ENCODE measurements at places on chromosomes 1 and 21. TPM values are rescaled to one million over a fixed set of nuclear protein-coding genes. Genes with fewer than 3 reads are reported as not detected.

PRCC gene
- total RNA-seq, result 21.4 TPM

PCBP3 gene
- 4.8 TPM for total RNA-seq

TYW3 gene
- total RNA-seq, result 12.5 TPM

ASCL5 gene
- total RNA-seq, result not detected

HRNR gene
- total RNA-seq, result 2.2 TPM

KRTAP26-1 gene
- total RNA-seq, result not detected

GRCh38 chr1:213899413-213899812 is 88.4 kb upstream of the PROX1 start:
- no peak for DNase-seq

- no peak for DNase-seq
These were observed 25.1 kb downstream of the C1orf116 start for GRCh38 chr1:207007352-207008033.

- DNase-seq, result no peak
These were observed 784.5 kb downstream of the USP25 start for GRCh38 chr21:16514316-16514715.

- DNase-seq, result no peak
These were observed 5.6 kb downstream of the DDI2 start for GRCh38 chr1:15622712-15623373.

DNA sequence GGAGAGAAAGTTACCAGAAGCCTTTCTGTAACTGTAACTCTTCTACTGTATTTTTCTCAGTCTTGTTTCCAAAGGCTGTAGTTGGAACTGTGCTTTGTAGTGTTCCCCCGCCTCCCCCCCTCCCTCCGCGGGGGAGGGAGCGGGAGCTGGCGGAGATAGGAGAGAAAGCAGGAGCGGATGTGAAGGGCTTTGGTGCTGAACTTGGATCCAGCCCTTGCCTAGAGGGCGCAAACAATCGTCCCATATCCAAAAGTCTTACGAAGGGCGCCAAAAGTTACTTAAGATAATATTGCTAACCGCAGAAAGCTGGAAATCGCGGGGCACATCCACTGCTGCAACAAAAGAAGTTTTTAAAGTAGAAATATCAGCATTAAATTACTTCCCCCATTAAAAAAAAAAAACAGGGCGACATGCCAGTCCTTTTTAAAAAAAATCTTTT is 2.4 kb upstream of the NFIA start:
- DNase-seq, result peak; percentile 96

DNA sequence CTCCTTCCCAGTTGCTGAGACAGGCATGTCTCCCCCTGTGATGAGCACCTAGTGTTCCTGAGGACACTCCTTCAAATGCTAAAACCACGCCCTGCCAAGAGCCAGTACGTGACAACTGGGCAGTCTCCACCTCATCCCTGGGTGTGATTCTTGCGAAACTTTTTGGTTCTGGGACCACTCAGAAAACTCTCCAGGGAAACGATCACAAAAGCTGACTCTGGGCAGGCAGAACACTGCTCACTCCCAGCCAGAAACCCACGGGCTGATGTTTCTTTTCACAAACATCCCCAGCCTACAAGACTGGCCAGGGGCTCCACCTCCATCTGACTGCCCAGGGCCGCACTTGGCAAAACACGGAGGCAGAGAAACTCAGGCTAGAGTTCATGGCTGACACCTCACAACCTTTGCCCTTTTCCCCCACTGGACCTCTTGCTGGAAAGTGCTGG is 24.4 kb downstream of the DHRS3 start:
- DNase-seq, result peak; percentile 96

DNA sequence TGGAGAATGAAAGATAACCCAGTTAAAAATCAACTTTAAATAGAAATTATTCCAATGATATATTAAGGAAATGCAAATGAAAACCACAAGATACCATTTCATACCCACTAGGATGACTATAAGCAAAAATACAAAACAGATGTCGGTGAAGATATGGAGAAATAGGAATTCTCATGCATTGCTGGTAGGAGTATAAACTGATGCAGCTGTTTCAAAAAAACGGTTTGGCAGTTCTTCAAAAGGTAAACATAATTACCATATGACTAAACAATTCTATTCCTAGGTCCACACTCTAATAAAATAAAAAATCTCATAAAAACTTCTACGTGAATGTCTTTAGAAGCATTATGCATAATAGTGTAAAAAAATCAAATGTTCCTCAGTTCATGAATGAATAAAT is 763.3 kb upstream of the BRINP3 start:
- no peak for DNase-seq

DNA sequence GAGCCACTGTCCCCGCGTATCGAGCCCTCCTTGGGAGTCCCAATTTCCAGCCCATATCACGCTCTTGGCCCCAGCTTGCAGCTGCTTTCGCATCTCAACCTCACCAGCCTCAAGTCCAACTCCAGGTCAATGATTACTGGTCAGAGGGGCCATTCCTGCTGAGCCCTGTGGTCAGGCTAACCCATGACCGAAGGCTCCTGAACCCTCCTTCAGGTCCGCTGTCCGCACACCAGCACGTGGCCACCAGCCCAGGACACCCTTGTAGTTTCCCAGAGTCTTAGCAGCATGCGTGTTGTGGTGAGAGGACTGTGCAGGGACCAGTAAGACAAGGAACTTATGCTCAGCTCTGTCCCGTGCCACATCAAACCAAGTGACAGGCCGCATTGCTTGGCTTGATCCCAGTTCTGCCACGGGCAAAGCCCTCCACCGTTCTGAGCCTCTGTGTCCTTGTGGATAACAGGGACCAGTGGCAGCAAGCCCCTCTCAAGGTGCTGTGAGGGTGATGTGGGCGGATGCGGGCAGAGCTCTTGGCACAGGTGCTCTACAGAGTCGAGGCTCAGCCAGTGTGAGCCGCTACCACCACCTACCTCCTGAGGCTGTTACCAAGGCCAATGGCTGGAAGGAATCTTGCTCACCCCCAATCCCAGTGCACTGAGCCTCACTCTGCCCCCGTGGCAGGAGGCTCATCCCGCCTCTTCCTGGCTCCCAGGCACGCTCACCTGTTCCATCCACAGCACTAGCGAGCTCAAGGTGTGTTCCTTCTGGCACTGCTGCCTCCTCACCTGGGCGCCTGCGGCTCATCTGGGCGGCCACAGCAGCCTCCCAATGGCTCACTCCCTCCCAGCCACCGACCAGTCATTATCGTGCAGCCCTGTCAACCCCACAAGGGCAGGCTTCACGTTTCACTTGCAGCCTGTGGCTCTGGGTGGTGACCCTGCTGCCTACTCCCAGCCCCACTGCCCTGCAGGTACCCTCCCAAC is 20.4 kb downstream of the KRTAP10-1 start:
- DNase-seq, result no peak

DNA sequence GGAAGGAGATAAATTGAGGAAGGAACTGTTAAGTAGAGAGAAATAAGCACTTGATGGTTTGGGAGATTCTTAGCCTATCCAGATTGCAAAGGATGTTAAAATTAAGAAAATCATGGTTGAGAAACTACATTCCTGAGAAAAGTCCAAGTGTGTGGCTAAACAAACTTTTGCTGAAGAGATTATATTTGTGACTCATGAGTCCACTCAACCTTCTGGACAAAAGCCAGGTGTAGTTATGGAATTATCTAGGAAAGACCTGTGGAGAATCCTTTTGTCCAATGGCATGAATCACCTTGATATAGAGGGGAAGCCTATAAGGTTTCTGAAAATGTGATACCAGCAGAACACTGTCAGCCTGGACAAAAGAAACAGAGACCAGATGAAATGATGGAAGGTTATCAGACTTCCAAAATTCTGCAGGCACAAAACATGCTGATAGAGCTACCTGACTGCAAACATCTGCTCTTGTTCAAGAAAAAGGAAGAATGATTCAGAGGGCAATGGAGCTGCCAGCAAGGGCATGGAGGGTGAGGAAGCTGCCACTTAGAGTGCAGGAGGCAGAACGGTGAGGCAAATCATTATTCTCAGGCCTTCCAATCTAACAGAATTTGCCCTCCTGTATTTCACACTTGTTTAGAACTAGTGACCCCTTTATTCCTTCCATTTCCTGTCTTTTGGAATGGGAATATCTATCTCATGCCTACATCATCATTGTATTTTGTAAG is 300.6 kb upstream of the PRMT6 start:
- no peak for DNase-seq

- no peak for DNase-seq
These were observed 661.6 kb downstream of the ADGRL2 start for GRCh38 chr1:82462366-82462765.

DNA sequence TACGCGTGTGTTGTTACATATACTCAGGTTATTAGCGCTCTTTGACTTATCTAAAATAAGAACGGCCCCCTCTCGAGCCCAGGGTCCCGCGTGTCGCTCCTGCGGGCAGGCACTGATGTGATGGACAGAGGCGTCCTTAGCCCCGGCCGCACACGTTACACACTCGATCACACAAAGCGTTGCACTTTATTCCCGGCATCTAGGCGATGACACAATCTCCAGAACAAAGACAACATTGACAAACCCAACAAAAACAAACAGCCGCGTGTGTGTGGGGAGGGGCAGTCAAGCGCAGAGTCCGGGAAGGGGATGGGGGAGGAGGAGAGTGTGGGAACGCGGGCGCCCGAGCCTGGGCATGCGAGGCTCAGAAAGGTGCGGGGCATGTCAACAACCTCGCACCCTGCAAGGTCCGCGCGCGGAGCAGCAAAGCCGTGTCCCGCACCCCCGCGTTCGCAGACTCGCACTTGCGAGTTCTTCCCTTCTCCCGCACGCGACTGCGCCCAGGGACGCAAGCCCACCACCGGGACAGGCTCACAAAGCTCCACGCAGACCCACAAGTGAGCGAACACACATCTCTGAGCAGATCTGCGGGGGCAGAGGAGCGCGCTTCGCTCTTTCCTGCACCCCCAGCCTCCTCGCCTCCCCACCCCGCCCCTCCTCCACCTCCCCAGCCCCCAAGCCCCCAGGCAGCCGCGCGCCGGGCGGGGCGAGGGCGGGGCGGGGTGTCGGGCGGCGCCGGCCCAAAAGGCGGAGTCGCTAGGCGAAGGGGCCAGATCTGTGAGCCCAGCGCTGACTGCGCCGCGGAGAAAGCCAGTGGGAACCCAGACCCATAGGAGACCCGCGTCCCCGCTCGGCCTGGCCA is at the start of gene EFNA1:
TSS of gene EFNA1 (plus strand) at position 772 of the 862 bp plus-strand sequence. CDS start 102 bp downstream, outside the sequence.
- peak; percentile 62 for DNase-seq

- no peak for DNase-seq
These were observed 641 bp upstream of the CFAP107 start for GRCh38 chr1:12745126-12745991.

DNA sequence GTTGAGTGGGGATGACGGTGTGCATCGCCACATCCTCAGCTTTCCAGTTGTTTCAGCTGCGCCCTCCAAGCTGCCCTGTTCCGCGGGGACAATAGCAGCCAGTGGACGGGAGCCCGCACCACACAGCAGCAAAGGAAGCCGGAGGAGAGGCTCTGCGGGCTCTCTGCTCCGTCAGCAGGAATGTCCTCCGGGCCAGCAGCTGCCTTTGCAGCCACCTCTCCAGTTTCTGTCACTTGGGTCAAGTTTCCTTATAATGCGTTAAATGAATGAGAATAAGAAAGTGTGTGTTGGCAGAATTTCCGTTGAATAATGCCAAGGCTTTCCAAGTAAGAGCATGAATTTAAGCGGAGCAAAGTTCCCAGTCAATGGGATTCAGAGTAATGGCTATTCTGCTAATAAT is 263.3 kb downstream of the KIF26B start:
- no peak for DNase-seq

- no peak for DNase-seq
These were observed 241.4 kb upstream of the JUN start for GRCh38 chr1:59025201-59025600.

DNA sequence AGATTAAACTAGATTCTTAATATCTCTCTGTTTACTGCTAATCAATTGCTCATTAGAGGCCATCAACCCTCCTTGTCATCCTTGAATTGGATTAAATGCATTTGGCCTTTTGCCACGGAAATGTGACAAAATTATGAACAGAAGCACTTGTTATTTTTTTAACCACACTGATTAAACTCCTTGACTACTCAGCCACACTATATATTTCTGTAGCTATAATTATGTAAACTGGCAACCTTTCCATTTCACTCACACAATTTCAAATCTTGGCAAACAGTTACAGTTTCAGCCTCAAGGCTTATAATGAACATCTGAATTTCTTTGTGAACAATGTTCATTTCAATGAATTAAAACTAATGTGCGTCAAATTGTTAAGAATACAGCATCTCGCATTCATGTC is 10.1 kb downstream of the ADAMTS5 start:
- no peak for DNase-seq

- DNase-seq, result peak; percentile 23
These were observed 7.3 kb downstream of the GJA5 start for GRCh38 chr1:147753081-147753480.

GRCh38 chr1:89871768-89872473 is 51.1 kb downstream of the LRRC8D start:
- DNase-seq, result no peak

- DNase-seq, result peak; percentile 83
These were observed 79.2 kb upstream of the WDR26 start for GRCh38 chr1:224513787-224514209.

- DNase-seq, result no peak
These were observed 49.5 kb upstream of the MRPS6 start for GRCh38 chr21:34023691-34024373.

- DNase-seq, result peak; percentile 46
These were observed 45.9 kb downstream of the GPR88 start for GRCh38 chr1:100583827-100584226.

DNA sequence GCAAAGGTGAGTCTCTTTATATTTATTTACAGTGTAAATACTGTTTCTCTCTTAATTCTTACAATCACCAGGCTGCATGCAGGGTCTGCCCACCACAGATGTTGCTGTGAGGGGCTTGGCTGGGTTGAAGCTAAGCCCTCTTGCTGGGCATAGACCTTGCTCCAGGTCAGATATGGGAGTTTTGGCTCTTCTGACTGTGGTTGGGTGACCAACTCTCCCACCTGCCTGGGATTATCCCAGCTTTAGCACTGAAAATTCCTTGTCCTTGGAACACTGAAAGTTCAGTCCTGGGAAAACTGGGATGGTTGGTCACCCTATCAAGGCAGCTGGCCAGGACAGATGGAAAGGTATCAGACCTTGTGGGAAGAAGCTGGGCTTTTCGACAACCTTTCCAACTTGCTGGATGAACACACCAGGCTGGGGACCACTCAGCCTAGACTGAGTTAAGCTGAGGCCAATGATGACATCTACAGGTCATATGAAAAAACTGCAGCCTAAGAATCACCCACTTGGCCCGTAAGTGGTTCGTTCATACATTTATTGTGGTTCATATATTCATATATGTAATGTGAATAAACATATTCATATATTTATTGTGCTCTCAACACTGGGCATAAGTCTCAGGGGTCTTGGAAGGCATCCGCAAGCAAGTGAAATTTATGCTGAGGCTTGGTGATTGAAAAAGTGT is 26.6 kb upstream of the HPDL start:
- DNase-seq, result peak; percentile 79

Data from umbilical cord (tissue), 2 donors.